H7 (cell line): ENCODE measurements at places on chromosomes 6 and 20.
A peak's percentile ranks its signal among the peaks of the same experiment; 100 is the strongest.

DNA sequence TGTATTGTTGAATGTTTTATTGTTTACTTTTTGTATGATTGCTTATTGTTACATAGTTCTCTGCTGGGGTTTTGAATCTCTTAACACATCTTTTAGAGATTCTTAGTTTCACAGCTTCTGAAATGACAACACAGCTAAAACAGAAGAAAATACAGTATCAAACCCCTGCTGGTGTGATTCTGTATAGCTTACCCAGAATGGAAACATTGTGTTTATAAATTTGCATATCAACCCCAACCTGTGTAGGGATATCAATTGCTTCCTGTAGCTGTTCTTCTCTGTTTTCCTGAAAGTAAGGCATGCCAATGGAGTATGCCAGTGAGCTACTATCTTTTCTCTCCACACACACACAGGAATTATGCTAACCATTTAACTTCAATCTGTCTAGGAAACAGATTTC is 64.3 kb upstream of the ID4 start:
- peak; percentile 16 for DNase-seq

GRCh38 chr6:28211840-28212509 is 13.1 kb upstream of the ZSCAN9 start:
- peak; percentile 44 for DNase-seq

GRCh38 chr6:83270971-83271719 is 78.0 kb downstream of the RWDD2A start:
- no peak for DNase-seq

DNA sequence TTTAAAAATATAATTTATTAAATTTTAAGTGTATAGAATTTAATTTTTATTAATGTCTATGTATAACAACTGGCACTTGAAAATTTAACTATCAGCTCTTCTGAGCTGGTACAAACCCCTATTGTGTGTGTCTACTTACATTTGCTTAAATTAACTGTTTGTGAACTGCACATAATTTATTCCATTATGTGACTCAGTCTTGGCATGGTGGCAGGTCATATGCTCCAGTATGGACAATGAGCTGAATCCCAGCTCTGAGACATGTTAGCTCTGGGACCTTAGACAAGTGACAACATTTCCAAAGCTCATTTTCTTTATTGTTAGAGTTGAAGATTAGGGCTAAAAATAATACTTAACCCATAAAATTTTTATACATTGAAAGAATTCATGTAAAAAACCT is 526.1 kb upstream of the MARCKS start:
- DNase-seq, result no peak

- DNase-seq, result no peak
Observed at GRCh38 chr6:53483423-53484353, 61.2 kb downstream of the GCLC start.

DNA sequence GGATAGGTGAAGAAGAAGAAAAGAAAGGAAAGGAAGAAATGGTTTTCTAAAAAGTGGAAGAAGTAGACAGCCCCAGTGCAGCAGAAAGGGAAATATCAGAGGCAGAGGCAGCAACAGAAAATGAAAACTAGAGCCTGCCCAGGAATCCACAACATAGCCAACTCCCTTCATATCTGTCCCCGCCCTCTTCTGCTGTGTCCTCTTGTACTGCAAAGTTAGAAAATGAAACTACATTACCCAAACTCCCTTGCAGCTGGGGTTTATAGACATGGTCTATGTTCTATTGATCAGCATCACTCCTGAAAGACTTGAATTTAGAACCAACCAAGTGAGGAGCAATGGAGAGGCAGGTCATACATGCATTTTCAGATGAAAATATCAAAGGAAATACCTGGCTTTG is 200.5 kb upstream of the PHACTR1 start:
- DNase-seq, result no peak

GRCh38 chr20:21125072-21125848 is 622 bp upstream of the KIZ start:
- peak; percentile 33 for DNase-seq

- peak; percentile 80 for DNase-seq
Observed at GRCh38 chr20:23668477-23668951, 20.3 kb downstream of the CST4 start.

DNA sequence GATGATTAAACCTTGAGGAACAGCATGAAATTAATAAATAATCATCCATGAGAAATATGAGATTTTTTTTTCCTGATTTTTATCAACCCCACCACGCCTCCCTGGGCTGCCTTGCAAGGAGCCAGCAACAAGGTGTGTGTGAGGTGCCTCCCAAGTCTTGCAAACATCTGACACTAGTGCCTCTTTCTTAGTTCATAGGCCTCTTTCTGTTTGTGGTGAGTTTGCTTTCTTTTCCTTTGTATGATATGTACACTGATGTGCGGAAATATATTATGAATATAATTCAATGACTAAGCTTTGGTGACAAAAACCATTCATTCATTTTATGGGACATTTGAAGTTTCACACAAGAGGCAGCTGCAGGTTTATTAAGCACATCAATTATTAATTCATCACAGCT is 63.2 kb upstream of the SYNDIG1 start:
- DNase-seq, result no peak

DNA sequence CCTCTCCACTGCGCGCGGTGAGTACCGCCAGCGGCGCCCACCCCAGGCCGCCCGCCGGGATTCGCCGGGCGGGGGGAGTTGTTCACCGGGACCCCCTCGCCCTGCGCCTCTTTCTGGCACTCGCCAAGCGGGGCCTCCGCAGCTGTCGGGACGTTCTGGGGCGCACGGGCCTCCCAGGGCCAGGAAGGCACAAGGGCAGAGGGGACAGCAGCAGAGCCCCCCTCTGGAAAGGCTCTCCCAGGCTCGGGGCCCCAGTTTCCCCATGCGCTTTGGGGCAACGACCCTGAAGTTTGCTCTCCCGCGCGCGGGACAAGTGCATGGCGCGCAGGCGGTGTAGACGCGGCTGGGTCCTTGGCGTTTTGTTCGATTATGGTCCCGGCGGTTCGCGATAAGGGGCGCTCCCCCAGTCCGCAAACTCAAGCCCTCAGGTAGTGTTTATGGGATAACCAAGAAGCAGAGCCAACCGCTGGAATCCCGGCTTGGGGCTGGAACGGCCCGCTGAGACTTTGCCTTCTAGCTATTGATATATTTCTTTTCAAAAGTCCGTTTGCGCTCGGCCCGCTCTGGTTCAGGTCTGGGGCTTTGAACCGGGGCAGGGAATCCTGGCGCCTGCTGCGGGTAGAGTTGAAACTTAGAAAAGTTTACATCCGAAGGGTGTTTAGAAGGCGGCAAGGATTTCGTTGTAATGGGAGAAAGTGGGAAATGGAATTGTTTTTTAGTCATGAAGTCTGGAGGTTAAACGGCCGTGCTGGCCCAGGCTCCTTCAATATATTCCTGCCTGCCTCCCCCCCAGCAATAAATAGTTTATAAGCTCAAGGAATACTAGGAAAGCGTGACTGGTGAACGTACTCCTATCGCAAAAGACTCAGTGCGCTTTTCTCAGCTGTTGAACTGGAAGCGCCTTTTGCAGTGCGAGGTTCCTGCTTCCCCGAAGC is 595 bp downstream of the EYA2 start:
- DNase-seq, result peak; percentile 46

DNA sequence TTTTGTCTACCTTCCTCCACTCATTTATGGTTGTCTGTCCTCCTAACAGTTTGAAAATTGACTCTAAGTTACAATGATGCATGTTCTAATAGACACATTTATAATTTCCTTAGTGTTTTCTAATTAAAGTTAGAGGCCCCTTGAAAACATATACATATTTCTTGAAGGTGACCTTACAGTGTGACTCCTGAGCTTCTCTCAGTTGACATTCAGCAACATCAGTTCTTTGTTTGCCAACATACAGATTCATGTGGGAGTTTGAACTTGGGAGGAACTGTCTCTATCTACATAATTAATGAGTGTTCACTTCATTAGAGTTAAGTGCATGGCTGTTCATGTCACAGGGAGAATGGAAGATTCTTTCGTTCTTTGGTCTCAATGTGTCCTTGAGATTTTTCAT is 658.2 kb downstream of the GRIK2 start:
- DNase-seq, result no peak

- no peak for DNase-seq
Observed at GRCh38 chr6:39416728-39417127, 94.2 kb upstream of the KCNK16 start.

DNA sequence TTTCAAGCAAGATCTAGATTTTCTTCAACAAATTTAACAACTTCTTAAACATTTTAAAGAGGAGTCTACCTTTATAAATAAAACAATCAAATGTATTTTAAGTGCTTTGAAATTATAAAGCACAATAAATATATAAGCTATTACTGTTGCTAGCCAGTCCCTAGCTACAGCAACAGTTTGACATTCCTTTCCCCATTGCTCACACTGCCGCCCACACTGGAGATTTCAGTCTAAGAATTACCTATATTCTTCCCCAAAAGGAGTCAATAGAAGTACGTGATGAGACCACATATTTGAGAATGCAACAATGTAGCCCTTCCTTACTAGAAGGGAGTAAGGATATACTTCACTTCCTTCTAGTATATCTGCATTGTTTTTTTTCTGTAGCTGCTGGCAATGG is 65.3 kb upstream of the RNF146 start:
- no peak for DNase-seq

DNA sequence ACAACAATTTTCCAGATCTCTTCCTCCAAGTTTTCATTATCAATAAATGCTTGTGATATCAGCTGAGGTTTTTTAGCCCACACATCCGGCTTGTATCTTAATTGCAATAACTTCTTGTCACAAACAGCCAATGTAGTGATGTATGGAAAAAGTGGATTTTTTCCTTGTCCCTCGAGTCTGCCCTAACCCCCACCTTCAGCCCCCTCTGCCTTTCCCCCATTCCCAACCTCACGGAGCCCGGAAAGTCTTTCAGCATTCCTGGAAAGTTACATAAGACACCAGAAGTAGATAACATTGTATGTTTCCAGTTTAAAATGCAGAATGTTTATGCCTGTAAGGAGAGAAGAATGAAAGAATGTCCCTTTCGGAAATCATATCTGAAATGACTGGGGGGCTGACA is 179.2 kb upstream of the PHACTR1 start:
- no peak for DNase-seq

- DNase-seq, result peak; percentile 77
Observed at GRCh38 chr20:32168184-32168910, 39.2 kb downstream of the PLAGL2 start.
